NCI-H82 (cell line): ENCODE measurements at places on chromosomes 2 and 18.

DNA sequence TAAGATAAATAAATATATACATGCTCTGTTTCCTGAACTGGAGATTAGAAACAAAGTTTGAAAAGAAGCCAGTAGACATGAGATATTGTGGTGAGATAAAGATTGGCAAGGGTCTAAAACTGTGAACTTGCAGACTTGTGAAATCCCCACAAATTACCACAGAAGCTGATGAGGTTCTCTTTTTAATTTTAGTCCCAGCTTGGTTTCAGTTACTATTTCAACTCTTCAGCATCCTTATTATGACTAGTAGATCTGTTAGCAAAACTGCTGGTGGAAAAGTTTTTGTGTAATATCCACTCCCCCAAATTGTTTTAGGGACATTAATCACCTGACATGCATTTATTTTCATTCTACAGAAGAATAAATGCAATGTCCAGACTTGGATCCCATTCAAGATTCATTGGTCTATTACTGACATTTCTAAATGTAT, 20.8 kb downstream of the RASGRP3 start:
- no peak for DNase-seq

DNA sequence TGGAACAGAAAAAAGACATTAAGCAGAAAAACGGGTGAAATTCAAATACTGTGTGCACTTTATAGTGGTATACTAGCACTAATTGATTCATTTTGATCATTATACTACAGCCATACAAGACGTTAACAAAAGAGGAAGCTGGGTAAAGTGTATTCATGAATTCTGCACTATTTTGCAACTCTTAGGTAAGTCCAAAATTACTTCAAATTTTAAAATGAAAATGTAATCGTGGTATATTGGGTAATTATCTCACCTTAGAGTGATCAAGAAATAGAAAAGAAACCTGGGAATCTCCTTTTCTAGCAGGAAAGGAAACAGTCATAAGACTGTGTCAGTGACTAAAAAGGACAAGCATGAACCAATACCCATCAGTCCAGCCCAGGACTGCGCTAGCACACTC, 5.4 kb downstream of the TGFBRAP1 start:
- DNase-seq = no peak

DNA sequence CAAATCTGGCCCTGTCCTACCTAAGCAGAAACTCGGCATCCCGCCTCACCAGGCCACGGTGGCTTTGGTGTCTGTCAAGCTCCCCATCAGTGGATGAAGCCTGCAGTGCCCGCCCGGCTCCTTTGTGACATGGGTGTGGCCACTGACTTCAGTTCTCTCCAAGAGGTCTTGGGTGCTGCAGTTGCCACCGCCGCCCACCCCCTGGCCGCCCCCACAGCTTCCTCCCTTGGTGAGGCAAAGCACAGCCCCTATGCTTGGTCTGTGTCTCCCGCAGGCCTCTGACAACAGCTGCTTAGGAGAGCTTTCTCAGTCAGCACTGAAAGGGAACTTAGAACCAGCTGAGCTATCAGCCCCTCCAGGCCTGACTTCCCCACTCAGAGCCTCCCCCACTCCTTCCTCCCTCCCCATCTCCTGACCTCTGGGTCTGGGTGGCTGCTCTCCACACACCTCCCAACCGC, 22.9 kb upstream of the GPR55 start:
- DNase-seq = no peak

GRCh38 chr18:48228841-48229240, 180.3 kb downstream of the ZBTB7C start:
- peak; percentile 11 for DNase-seq

DNA sequence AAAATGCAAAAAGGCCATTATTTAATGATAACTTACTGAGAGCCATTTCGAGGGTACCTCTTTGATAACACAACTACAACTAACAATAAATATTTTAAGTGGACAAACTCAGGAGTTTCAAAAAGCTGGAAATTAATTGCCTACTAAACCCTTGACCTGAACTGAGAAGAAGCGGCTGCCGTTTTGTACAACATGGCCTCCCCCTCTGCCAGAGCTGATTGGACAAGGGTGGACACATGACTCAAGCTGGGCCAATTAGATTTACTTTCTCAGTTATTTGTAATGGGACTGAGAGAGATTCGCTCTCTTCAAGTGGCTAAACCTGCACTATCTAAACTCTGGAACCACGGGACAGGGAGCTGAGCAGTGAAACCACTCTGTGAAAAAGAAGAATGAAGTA, 135.9 kb upstream of the SERPINE2 start:
- no peak for DNase-seq

- no peak for DNase-seq
These were observed 790.1 kb upstream of the SLC8A1 start for GRCh38 chr2:41242001-41242331.

- DNase-seq = no peak
These were observed 884.5 kb downstream of the SUCLG1 start for GRCh38 chr2:83574614-83575013.

DNA sequence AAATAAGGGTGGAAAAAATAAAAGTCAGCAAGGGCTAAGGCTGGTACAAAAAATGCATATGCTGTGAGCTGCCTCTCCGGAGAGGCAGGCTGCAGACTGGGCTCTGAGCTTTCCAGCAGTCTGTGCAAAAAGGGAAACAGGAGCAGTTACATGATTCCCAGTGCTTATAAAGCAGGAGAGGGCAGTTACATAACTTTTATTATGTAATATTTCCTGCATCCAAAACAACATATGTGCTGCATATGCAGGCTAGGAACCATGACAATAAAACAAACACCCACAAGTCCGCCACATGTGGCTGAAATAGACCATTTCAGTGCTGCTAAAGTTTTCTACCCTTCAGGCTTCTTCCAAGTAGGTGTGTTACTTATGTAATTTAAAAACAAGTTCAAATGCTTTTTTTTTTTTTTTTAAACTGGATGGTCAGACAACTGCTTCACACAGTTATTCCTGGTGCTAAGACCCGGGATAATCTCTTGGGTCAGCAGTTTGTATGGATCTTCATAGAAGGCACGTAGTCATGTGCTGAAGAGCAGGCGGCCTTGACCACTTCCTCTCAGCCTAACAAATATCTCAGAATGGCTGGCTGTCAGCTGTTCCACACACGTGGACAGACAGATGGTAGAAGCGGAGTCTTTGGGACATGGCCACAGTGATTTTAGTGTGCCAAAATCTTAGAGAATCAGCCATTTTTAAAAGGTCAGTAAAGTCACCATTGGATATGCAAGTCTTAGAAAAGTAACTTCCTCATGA, 43.5 kb downstream of the ARMC9 start:
- no peak for DNase-seq

DNA sequence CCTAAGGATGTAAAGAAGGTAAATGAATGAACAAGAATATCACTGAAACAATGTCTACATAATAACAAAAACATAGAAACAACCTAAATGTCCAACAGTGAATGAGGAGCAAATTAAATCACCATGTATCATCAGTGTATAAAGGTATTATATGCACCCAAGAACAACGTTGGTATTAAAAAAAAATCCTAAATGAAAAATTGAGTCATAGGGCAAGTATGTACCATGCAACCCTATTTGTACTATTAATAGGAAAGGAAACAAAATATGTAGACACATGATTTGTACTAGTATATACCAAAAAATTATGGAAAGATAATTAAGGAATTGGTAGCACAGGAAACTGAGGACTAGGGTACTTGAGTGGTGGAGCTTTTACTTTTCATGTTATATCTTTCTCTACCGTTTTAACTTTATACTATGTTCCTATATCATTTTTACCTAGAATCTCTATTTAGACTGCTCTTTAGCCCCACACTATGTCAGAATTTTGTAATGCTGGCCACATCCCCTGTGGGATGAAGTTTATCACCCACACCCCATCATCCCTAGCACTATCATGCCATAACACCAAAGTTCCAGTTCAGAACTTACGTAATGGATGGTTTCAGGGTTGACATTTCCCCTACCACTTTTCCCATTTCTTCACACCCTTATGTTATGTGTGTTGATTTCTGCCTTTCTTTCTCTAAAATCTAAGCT, 25.6 kb downstream of the IKZF2 start:
- no peak for DNase-seq

DNA sequence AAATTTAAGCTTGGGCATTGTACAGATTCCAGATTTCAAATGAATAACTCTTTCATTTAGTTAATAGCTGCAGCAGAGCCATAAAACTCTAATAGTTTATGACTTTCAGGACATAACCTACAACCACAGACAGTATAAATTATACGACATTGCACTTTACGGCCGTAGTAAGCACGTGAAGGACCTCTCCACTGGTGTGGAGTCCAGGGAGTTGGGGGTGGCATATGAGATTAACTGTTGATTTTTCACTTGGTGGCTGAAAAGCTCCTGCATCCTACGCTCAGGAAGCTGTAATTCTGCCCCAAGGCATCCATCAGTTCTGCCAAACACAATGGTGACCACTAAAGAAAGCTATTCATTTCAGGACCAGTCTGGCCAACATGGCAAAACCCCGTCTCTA, 376.2 kb downstream of the SOX11 start:
- DNase-seq = no peak

- no peak for DNase-seq
These were observed 168.8 kb downstream of the THADA start for GRCh38 chr2:43427032-43427424.

GRCh38 chr2:149394864-149395263, 64.5 kb downstream of the LYPD6 start:
- no peak for DNase-seq

DNA sequence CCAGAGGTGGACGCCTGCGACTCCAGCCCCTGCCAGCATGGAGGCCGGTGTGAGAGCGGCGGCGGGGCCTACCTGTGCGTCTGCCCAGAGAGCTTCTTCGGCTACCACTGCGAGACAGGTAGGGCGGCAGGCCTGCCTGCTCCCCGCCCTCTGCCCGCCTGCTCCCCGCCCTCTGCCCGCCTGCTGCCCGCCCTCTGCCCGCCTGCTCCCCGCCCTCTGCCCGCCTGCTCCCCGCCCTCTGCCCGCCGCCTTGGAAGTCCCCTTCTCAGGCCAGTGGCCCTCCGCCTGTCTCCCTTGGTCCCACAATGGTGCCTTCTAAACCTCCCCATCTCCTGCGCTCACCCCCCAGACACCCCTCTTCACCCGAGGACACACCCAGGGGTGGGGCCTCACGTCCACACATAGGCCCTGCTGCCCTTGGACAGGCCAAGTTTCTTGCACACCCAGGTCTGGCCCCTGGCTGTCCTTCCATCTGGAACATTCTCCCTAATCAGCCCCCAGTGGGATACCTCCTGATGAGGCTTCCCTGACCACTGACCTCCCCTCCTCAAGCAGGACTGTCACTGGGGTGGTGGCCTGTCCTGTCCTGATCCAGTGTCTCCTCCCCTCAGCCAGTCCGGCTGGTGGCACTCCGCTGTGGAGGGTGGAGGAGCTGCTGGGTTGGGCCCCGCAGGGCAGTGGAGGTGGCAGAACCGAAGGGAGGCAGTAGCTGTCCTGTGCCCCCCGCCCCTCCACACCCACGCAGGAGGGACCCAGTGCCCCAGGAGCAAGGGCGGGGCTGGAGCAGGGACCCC, 37.9 kb downstream of the MTERF4 start:
- DNase-seq = no peak

DNA sequence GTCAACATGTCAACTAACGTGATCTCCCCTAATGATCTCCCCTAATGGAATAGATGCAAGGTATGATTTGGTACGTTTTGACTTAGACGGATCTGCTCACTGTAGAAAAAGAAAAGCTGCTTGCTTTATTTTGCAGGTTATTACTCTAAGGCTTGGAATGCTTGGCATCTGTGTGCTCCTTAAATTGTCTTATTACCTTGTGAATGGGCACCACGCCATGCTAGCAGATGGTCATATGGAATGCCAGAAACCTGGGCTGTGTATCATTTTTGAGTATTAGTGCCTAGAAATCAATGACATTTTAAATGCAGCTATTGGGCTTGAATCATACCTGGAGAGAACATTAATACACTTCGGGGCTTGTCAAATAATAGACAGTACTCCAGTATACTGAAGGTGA, 16.5 kb upstream of the FIGN start:
- DNase-seq = no peak

- peak; percentile 63 for DNase-seq
These were observed 132.7 kb downstream of the TSN start for GRCh38 chr2:121888189-121888557.

GRCh38 chr2:52904355-52904891, 863.2 kb upstream of the CHAC2 start:
- peak; percentile 43 for DNase-seq

DNA sequence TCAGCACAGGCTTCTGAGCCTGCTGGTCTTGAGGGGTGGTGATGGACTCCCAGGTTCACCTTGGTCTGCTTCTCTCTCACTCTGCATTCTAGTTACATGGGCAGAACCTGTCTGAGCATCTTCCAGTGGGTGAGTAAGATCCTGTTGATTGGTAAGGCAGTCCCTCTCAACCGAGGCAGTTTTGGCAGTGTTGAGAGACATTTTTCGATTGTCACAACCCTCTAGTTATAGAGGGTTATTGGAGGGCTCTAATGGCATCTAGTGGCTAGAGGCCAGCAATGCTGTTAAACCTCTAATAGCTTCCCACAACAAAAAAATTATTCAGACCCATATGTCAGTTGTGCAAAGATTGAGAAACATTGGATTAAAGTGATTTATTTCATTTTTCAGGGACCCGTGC, 9.3 kb upstream of the MGAT5 start:
- DNase-seq = peak; percentile 8

DNA sequence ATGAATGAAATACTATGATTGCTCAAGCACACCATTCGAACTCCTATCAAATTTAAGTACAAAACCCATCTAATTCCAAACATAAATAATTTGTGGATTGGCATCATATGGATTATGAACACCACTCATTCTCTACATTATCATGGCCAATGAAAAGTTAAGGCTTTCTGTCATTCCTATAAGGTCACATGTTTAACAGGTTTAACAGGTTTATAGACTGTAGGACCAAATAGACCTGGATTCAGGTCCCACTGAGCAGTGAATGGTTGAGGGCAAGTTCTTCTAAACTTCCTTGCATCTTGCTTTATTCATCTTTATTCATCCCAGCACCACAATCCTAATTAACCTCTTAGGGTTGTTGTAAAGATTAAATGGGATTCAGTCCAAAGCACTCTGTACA, 33.4 kb downstream of the FBXO36 start:
- DNase-seq = no peak

DNA sequence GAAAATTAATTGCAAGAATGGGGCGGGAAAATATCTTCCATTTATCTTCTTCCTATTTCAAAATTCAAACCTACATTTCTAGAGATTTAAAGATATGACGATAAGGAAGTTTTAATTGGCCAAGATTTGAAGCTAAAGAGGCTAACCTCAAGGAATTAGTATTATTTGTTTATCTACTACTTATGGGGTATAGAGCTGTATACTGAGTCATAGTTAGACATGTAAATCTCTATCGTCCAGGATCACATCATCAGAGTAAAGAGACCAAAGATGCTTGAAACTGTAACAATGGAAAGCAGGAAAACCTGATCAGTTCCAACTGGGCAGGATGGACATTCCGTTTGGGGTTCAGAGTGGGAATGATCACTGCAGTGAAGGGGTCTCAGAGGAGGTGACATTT, 95.2 kb upstream of the KLF7 start:
- DNase-seq = no peak
